ENCODE measurements at places on chromosomes 4 and X. TPM values are rescaled to one million over a fixed set of nuclear protein-coding genes. Genes with fewer than 3 reads are reported as not detected.

Gene SLC7A11
- total RNA-seq, result 46.3 TPM

Gene SOWAHB
- under 0.01 TPM for total RNA-seq

Gene IGSF1
- total RNA-seq, result 0.29 TPM

Gene BEX1
- 4.4 TPM for total RNA-seq

DNA sequence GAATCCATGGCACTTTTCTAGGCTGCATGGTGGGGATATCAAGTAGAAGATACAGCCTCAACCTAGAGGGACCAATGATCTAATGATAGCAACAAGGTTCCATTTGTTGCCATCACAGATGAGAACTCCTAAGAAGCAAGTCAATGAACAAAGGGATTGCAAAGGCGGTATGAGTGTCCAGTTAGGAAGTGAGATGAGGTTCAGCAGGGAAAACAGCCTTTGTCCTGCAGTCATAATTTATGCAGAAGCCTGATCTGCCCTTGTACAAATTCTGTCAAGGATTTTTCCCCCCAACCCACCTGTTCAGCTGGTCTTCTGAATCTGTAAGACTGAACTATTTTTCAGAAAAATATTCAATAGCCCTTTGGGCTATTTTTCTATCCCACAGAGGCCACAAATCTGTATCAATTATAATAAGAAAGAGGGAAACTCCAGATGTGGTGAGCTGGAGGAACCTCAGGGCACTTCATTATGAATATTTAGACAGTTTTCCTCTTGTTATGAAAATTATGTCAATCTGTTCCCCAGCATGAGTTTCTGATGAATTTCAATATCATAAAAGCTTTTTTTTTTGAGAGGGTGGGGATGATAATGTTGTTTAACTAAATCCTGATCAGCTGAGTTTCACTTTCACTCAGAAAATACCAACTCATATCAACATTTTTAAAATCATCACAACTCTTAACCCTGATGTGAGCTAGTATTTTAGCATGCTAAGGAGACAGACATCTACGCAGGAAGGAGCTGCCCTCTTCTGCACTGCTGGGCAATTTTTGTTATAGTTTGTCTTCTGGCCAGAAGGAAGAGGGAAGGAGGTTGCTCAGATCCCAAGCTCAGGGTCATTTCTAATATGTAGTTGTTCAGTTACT lies 127.2 kb upstream of the MAP3K15 start:
- no peak overlapping the region for H3K27ac ChIP-seq
- H3K4me3 ChIP-seq, result no peak overlapping the region
- H3K36me3 ChIP-seq, result no peaks in the 10 kb centered on the region
- no peaks in the 10 kb centered on the region for H3K27me3 ChIP-seq
- DNase-seq, result no peak

- DNase-seq, result peak; percentile 84
- no peaks in the 10 kb centered on the region for H3K4me1 ChIP-seq
- peak overlapping the region; percentile 43 for H3K4me3 ChIP-seq
- no peak overlapping the region for H3K27ac ChIP-seq
- H3K27me3 ChIP-seq, result no peaks in the 10 kb centered on the region
Observed at GRCh38 chrX:153689654-153690465, 2.1 kb downstream of the SLC6A8 start.

DNA sequence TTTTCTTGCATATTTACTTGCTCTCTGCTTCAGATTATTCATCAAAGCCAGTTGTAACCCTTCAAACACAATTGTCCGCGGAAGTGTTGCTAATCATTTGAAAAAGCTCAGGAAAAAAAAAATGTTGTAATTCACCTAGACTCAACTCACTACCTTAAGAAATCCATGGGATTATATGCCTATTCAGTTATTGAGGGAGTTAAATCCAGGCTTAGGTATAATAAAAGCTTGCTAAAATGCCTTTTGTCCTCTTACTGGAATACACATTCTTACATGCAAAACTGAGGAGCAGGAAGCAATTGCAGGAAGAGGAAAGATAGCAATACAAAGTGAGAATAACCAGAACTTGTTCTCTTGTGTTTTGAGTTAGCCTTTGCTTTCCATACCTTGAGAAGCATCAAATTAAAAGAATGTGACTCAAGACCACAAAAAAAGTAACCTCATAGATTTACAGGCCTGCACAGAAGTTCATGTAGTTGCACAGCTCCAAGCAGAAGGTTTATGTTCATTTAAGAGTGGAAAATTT lies 91.4 kb upstream of the FAM241A start:
- H3K36me3 ChIP-seq, result no peaks in the 10 kb centered on the region
- H3K4me3 ChIP-seq, result no peak overlapping the region
- H3K27me3 ChIP-seq, result no peaks in the 10 kb centered on the region
- DNase-seq, result peak; percentile 59
- H3K4me1 ChIP-seq, result no peaks in the 10 kb centered on the region

DNA sequence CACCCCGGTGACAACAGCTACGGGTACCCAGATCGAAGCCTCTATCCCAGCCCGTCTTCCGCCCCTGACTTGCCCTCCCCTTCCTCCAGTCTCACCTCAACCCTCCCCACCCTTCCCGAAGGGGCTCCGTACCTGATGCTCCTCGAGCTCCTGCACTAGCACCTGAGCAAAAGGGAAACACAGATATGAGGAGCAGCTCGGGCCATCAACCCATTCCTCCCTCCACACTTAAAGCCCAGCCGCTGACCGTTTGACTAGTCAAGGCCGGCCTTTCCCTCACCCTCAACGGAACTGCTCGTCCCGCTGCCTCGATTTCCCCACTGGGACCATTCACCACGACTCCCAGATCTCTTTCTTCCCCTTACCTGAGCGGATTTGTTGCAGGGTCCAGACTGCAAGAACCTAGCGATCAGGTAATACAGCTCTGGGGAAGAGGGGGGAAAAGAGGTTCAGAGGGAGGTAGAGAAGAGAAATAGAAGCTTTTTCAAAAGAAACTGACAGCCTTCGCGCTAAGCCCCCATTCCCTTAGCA lies 731 bp downstream of the BRWD3 start:
- H3K4me3 ChIP-seq, result peak overlapping the region; percentile 81
- peak overlapping the region; percentile 44 for H3K27ac ChIP-seq
- DNase-seq, result peak; percentile 43

- no peaks in the 10 kb centered on the region for H3K27me3 ChIP-seq
- H3K36me3 ChIP-seq, result no peaks in the 10 kb centered on the region
- no peak for DNase-seq
- H3K4me3 ChIP-seq, result no peak overlapping the region
- no peak overlapping the region for H3K27ac ChIP-seq
Observed at GRCh38 chrX:123835661-123836371, 24.0 kb upstream of the XIAP start.

GRCh38 chr4:153259661-153260060 lies 55.4 kb downstream of the TRIM2 start:
- no peak overlapping the region for H3K4me3 ChIP-seq
- no peak overlapping the region for H3K27ac ChIP-seq
- no peaks in the 10 kb centered on the region for H3K27me3 ChIP-seq
- no peaks in the 10 kb centered on the region for H3K36me3 ChIP-seq
- no peak for DNase-seq

DNA sequence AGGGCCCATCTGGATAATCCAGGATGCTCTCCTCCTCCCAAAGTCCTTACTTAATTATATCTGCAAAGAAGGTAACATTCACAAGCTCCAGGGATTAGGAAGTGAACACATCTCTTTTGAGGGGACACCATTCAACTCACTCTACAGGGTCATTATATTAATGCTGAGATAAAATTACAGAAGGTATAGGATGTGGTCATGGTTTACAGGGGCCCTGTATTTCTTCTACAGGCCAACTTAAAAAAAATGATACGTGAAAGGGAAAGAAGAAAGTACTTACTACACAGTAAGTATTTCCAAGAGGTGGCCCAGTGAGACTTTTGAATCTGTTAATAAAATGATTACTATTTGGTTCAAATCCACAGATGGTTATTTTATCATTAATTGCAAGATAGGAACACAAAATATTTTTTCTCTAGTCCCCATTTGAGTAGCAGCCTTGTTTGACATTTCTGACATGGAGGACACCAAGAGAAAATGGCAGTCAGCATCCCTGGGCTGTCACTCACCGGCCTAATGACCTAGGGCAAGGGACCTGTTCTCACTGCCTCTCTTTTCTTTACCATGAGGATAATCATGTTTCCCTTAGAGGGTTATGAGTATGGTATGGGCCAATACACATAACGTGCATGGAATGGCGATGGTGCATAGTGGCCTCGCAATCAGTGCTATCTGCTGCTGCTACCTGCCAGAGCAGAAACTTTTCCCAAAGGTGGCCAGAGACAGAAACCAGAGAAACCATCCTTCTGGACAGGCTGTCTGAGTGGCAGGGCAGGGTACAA lies 140.5 kb downstream of the PTTG2 start:
- H3K27ac ChIP-seq, result peak overlapping the region; percentile 95
- H3K36me3 ChIP-seq, result peaks cover 20% of the 10 kb centered on the region
- peaks cover 32% of the 10 kb centered on the region for H3K4me1 ChIP-seq
- no peak overlapping the region for H3K4me3 ChIP-seq
- DNase-seq, result peak; percentile 22

- H3K4me3 ChIP-seq, result no peak overlapping the region
- H3K27me3 ChIP-seq, result no peaks in the 10 kb centered on the region
- no peak for DNase-seq
- no peaks in the 10 kb centered on the region for H3K36me3 ChIP-seq
Observed at GRCh38 chr4:74084984-74085383, 14.0 kb downstream of the CXCL2 start.

- peaks cover 26% of the 10 kb centered on the region for H3K27me3 ChIP-seq
- H3K36me3 ChIP-seq, result no peaks in the 10 kb centered on the region
- no peak overlapping the region for H3K27ac ChIP-seq
- no peak overlapping the region for H3K4me3 ChIP-seq
- DNase-seq, result no peak
Observed at GRCh38 chr4:16443504-16444088, 217.3 kb upstream of the TAPT1 start.

DNA sequence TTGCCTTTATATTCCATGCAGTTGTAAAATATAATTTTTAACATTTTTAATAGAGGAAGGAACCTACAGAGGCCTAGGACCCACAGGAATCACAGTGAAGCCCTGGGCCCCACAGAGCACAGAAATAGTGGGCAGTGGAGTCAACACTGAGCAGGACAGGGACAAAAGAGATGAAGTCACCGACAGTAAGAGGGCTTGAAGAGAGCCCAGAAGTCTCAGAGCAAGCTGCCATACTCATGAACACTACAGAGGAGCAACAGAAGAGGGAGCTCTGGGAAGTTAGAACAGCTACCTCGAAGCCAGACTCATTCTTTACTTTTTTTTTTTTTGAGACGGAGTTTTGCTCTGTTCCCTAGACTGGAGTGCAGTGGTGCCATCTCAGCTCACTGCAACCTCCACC lies 149.3 kb upstream of the TENM3 start:
- H3K36me3 ChIP-seq, result no peaks in the 10 kb centered on the region
- no peaks in the 10 kb centered on the region for H3K4me1 ChIP-seq
- no peaks in the 10 kb centered on the region for H3K27me3 ChIP-seq
- H3K4me3 ChIP-seq, result no peak overlapping the region

DNA sequence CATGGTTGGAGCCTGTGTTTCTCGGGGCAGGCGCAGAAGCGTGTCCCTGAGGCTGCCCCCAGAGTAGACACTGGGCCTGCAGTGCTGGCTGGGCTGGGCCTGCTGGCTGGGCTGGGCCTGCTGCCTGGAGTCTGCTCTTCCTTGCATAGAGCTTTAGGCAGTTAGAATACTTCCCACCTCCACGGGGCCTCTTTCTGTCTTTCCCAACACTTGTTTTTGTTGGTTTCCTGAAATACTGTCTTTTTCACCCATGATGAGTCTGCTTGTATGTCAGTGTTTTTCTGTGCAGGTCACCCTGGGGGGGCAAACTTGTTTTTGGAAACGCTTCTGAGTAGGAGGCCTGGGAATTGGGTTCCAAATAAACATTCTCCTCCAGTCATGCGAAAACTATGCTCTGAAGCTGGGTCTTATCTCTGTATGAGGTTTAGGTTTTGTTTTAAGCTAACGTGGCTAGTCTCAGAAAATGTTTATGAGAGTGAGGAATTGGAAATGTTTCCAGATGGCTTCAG lies 32.2 kb downstream of the TRMT44 start:
- H3K4me1 ChIP-seq, result peaks cover 21% of the 10 kb centered on the region
- H3K27me3 ChIP-seq, result no peaks in the 10 kb centered on the region
- H3K4me3 ChIP-seq, result no peak overlapping the region
- peak overlapping the region; percentile 89 for H3K27ac ChIP-seq
- peak; percentile 97 for DNase-seq

DNA sequence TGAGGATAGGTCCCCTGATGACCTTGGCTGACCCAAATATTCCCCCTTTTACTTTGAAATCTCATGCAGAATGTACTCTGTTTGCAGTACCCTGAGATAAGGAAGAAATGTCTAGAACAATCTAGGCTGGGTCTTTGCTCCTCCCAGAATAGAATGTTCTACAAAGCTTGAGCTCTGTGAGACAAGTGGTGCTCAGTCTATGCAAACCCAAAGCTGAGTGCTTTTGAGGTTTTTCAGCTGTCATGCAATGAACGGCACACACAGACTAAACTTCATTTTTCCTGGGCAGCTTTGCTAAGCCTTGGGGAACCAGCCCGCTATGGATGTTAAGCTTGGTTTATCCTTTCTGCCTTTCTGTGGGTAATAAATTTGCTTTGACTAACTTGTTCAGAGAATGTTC lies 513.6 kb downstream of the FAT4 start:
- H3K4me3 ChIP-seq, result no peak overlapping the region
- no peaks in the 10 kb centered on the region for H3K4me1 ChIP-seq
- H3K27ac ChIP-seq, result no peak overlapping the region
- DNase-seq, result peak; percentile 62
- no peaks in the 10 kb centered on the region for H3K27me3 ChIP-seq

GRCh38 chr4:84892950-84893349 lies 73.5 kb downstream of the WDFY3 start:
- no peak overlapping the region for H3K27ac ChIP-seq
- DNase-seq, result peak; percentile 22
- no peaks in the 10 kb centered on the region for H3K36me3 ChIP-seq

DNA sequence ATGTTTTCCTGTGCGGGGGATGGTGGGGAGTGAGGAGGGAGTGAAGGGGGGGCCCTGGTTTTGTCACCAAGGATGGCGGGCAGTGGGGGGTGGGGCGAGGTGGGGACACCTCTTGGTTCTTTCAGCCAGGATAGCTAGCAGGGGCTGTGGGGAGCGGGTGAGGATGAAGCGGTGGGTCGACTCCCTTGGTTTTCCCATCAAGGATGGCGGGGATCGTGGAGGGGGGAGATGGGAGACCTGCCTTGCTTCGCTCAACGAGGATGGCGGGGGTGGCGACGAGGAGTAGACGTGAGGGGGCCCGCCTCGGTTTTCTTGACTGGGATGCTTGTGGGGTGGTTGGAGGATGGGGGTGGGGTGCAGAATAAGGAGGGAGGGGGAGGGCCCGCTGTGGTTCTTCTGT lies 643 bp downstream of the FHL1 start:
- H3K27me3 ChIP-seq, result peaks cover 3% of the 10 kb centered on the region
- peak overlapping the region; percentile 72 for H3K4me3 ChIP-seq
- no peaks in the 10 kb centered on the region for H3K36me3 ChIP-seq

GRCh38 chr4:80173841-80174240 lies 23.5 kb upstream of the PRDM8 start:
- peak overlapping the region; percentile 47 for H3K27ac ChIP-seq
- H3K27me3 ChIP-seq, result no peaks in the 10 kb centered on the region
- H3K4me1 ChIP-seq, result peaks cover 27% of the 10 kb centered on the region
- H3K4me3 ChIP-seq, result no peak overlapping the region

- H3K4me3 ChIP-seq, result no peak overlapping the region
- no peak for DNase-seq
- H3K27me3 ChIP-seq, result no peaks in the 10 kb centered on the region
- H3K36me3 ChIP-seq, result no peaks in the 10 kb centered on the region
Observed at GRCh38 chrX:18596096-18596495, 75.8 kb downstream of the RS1 start.

All from osteoblast (primary cell).